ENCODE measurements at places on chromosomes 4 and X.

DNA sequence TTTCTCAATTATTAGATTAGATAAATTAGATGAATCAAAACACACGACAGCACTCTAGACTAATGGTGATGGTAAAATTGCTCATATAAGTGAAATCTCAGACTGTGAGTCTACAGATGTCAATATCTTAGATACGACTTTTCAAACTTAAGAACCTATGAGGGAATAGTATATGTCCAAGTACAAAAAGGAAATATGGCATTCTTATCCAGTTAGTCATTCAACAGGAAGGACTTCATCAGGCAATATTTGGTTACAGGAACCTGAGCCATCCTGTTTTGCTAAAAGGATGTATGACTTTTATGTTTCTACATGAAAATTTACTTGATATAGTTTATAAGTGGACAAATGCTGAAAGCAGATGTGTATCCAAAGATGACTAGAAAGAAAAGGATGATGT, 107.0 kb downstream of the CT47B1 start:
- peak; percentile 42 for DNase-seq

- DNase-seq, result no peak
Observed at GRCh38 chr4:110119337-110119736, 79.1 kb downstream of the ELOVL6 start.

GRCh38 chrX:115363372-115363771, 73.9 kb downstream of the LUZP4 start:
- no peak for DNase-seq

DNA sequence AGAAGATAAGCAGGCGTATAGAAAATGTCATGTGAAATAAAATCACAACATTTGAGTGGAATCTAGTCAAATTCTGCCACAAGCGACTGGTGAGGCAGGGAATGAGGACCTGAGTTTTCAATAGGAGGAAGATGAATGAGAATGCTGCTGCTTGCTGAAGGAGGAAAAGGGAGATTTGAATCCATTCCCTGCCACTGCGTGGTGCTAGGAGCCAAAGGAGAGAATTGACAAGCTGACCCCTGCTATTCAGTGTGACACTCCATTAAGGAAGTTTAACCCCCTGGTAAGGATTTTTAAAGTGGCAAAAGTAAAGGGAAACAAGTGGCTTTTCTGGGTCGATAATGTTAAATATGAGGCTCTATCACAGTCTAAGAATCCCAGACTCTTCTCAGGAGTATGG, 314.0 kb downstream of the NAF1 start:
- DNase-seq, result no peak

DNA sequence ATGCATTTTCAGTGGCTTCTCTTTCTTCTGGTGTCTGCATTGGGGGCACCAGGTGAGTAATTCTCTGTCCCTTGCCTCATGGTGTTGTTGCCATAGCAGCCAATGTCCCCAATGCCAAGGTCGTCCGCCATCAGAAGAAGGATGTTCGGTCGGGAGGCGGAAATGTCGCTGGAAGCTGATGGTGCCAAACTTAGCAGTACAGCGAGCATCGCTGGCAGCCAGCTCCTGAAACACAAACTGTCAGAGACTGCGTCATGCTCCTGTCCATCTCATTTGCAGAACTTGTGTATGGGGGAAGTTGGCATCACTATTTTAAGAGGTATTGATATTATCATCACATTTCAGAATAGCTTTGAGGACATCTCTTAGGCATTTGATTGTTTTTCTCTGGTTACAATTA, 29.1 kb upstream of the ARSD start:
- no peak for DNase-seq

DNA sequence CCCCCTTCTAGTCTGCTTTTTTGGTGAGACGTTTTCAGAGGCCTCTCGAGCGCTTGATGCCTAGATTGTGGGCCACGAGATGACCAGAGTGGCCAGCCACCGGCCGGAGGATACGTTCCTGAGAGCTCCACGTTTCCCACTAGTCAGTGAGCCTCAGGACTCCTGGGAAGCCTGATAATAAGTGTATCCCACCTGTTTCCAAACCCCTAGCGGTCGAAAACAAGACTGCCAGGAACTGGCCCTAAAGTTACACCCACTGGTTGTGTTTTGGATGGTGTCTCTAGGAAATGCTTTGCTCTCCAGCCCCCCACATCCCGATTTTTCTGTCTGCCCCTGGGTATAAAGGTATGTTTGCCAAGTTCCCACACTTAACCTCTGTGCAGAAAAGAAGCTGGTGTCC, 4.6 kb upstream of the RS1 start:
- DNase-seq, result no peak

- DNase-seq, result no peak
Observed at GRCh38 chr4:150826306-150826705, 188.8 kb downstream of the LRBA start.

GRCh38 chr4:32735856-32736590, 2015.9 kb downstream of the PCDH7 start:
- no peak for DNase-seq

DNA sequence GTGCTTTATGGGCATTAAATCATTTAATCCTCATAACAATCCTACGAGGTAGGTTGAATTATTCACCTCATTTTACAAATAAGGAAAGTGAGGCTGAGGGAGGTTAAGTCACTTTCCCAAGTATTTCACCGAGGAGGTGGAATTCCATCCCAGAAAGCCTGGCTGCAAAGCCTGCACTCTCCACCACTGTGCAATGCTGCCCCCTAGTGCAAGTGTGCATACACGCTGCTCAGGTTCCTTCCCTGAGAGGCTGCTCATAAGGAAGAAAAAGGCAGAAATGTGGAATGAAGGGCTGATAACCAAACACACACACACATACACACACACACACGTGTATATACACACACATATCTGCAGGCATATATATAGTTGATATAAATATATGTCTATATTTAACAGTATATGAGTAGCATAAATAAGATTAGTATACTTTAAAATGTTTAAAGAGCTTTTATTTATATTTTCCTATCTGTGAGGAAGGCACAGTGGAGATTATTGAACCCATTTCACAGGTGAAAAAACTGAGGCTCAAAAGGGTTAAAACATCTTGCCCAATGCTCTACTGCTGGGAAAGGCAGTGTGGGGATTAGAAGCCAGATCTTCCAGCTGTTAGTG, 714.5 kb upstream of the TENM3 start:
- DNase-seq, result peak; percentile 74

GRCh38 chr4:768076-768475, 57.9 kb downstream of the CPLX1 start:
- no peak for DNase-seq

- DNase-seq, result no peak
Observed at GRCh38 chrX:102840871-102841705, 96.0 kb upstream of the RAB40AL start.

DNA sequence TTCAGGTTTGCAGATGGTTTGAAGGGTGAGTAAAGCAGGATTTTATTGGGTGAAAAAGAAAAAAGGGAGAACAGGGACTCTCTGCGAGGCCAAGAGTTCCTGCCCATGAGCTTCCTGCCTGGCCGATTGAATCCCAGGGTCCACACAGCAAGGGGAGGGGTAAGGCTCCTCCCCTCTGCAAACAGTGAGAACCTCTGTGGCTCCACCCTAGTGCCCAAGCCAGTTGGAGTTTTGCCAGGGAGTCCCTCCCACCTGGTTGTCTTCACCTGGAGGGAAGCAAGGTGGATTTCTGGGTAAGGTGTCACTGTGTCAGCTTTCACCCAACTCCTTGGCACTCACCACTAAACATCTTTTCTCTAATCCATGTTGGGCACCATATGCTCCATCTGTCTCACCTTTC, 70.9 kb downstream of the PDHA2 start:
- DNase-seq, result no peak

DNA sequence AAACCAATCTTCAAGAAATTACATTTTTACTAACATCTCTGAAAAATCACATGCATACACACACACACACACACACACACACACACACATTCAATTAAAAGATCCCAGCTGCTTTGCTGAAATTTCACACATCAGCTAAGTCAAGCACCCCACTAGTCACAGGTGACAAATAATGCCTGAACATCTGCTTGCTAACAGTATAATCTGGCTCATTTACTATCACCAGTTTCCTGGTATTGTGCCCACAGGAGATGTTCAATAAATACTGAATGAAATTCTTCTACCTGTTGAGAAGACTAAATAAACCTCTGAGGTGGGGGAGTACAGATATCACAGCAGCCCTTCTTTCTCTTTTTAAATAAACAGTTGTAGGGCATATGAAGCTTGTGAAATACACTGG, 994.0 kb downstream of the ARAP2 start:
- no peak for DNase-seq

GRCh38 chrX:131840799-131841495, 182.2 kb upstream of the STK26 start:
- no peak for DNase-seq

- DNase-seq, result no peak
Observed at GRCh38 chr4:88230969-88231771, 53.2 kb downstream of the PPM1K start.

GRCh38 chr4:36285784-36286480, 4.5 kb downstream of the DTHD1 start:
- DNase-seq, result no peak

DNA sequence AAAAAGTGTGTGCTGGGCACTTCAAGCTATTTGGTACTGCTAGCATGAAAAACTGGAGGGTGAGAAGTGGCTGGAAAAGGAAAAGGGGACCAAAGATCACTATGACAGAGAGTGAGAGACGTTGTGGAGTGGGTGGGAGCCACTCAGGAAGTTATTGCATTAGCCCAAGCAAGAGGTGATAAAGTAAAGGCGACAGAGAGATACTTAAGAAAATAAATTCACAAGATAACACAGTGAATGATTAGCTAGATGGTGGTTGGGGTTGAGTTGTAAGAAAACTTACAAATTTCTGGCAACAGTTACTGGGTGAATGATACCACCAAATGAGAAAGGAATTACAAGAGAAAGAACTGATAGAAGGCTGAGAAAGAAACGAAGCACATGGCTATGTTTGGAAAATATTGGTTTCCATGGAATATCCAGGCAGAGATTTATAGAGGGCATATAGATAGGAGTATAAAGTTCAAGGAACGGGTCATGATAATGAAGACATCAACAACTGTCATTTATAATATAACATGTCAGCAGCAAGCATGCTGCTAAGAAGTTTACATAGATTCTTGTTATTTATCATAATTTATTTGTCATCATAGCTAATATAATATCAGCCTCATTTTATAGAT, 60.7 kb downstream of the CASK start:
- DNase-seq, result no peak

DNA sequence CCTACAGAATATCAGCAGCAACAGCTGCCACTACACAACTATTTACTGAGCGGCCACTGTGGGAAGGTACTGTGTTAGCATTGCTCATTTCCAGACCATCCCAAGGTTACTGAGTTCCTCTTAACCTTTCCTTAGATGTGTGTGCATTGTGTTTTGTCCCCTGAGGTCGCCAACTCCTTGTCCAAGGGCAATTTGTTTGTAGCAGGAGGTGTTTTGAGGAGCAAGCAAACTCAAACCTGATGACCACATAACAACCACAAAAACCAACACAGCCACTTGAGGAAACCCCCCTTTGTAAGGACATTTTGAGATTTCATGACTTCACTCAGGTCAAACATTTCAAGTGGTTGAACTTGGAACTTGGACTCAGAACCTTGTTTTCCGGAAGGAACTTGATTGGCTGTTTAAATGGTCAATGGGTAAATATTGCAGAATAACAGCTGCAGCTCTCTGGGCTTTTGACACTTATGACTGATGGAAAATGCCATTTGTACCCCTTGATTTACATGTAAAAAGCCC, 122.3 kb downstream of the MID1IP1 start:
- no peak for DNase-seq

DNA sequence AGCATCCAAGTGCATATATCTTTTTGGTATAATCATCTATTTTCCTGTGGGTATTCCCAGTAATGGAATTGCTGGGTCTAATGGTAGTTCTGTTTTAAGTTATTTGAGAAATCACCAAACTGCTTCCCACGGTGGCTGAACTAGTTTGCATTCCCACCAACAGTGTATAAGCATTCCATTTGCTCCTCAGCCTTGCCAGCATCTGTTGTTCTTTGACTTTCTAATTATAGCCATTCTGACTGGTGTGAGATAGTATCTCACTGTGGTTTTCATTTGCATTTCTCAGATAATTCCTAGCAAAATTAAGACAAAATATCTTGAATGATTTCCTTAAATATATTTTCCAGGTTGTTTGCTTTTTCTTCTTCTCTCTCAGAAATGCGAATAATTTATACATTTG, 341.1 kb downstream of the GBA3 start:
- DNase-seq, result peak; percentile 91

DNA sequence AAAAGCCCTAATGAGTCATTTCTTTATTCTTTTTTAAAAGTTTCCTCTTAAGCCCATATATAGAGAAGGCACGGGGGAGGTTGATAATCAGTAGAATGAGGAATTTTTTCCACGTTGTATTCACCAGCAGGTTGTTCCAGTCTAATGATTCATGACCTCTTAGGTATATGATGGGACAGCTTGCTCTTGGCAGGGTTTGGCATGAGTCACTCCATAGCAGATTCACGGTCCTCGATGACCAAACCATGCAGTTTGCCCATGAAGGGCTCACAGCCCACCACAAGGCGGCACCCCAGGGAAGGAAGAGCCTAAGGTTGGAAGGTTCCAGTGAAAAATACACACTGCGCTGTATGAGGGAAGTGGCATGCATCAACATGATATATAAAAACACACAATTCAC, 623.8 kb upstream of the DIPK2B start:
- DNase-seq, result peak; percentile 92

- DNase-seq, result peak; percentile 77
Observed at GRCh38 chrX:37921758-37922157, 74.4 kb upstream of the DYNLT3 start.

GRCh38 chrX:81120258-81120935, 81.3 kb downstream of the HMGN5 start:
- no peak for DNase-seq

GRCh38 chr4:155734065-155734464, 24.8 kb upstream of the GUCY1B1 start:
- DNase-seq, result peak; percentile 50

DNA sequence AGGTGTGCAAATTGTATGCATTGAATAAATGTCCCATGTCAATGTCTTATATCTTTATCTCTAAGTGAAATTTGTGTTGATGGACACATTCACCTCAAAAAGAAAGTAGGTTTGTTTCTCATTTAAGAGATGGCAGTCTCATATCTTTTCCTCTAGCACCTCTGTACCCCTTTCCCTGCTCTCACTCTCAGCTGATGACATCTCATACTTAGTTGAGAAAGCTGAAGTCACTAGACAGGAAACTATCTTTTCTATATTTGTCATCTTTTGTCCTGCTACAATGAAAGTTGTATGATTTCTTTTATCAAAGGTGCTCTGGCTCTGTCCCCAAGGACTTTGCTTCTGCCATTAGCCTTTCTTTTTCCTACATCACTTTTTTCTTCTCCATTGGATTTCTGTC, 84.0 kb upstream of the GRPR start:
- no peak for DNase-seq
